ENCODE measurements at places on chromosomes 7 and 10.

DNA sequence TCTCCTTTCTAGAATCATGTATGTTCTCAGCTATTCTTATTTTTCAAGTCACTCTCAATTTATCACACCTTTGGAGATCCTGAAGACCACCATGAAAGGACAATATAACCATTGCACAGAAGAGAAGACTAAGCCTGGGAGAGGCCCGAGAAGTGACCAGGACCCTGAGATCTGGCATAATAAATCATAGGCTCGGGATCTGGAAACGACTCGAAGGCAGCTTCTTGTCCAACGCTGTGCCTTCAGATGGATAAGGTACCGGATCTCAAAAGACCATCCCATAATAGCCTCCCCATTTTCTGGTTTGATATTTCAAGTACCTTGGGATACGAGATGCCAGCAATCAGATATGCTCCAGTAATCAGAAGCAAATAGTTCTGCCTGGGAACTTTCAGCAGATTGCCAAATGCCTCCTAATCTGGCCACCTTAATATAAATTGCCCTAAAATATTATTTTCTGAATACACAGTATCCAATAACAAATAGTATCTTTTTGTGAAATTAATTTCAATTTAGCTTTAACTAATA lies 179.2 kb upstream of the ZMIZ1 start:
- no peak for DNase-seq

DNA sequence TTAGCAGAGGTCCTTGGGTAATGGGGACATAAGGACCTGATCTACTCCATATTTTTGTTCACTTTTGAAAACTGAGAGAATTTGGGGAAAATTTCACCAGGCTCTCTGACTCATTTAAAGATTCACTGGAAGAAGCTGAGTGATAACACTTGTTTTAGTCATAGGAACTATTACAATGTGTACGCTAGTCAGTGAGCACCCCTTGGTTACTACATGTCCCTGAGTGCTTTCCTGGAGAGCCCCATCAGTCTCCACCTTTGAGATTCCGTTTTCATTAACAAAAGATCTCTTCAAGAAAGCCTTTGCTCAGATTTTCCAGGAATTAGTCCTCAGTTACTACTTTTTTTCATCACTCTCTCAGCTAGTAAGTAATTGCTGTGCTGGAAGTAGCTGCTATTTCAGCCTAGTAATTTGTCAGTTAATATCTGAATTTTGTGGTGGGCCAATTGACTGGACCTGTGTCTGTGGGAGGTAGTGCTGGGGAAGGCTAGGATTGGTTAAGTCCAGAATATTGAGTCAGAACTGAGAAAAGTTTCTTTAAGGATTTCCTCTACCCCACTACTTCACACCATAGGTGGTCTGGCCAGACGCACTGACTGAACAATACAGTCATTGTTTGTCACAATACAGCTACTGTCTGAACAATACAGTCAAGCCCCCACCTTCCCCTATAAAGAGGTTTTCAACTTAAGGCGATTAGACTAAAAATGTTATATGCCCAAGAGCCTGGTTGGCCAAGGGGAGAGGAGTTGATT lies 235.0 kb downstream of the CCDC7 start:
- peak; percentile 95 for DNase-seq

GRCh38 chr7:68441645-68442044 lies 1156.6 kb upstream of the AUTS2 start:
- no peak for DNase-seq

DNA sequence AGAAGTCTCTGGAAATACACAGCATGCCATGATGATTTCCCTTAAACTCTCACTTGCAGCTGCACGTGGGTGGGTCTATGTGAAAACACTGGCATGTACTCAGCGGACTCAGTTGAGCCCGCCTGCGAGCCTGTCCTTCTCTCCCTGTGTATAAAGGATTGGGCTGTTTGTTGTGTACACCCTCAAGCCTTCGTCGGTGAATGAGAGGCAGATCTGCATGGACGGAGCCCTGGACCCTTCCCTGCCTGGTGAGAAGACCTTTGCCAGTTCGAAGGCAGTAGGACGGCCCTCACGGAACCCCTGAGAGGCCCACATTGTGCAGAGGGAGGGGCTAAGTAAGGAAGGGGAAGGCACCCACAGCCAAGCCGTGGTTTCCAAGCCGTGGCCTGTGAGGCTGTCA lies 121.2 kb downstream of the WDFY4 start:
- no peak for DNase-seq

DNA sequence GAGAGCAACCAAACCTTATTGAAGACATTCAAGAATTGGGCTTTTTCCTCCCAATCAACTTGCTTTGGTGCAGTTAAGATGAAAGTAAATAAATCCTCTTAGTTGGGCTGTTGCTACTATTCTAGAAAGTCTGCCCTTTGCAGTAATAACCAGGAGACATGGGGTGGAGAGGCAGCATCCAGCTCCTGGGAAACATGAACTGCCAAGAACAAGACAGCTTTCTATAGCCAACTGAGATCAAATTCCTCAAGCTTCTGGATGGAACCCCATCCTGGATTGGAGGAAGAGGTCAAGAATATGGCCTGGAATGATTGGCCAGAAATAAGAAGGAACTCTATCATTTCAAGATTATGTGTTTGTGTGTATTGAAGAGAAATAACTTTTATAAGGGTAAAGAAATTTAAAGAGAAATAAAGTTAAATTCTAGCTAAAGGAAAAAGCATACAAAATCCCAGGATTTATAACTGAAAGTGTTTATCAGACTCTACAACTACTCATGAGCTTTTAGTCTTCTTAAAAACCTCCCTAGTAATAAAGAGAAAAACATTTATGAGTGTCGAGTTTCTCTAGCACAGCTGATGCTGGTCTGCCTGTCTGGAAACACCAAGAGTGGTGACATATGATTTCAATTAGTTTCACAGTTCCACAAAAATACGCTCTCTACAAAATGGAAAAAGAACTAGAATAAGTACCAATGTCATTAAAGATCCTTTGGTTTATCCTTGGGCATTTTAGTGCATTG lies 70.1 kb upstream of the COL1A2 start:
- DNase-seq, result no peak

DNA sequence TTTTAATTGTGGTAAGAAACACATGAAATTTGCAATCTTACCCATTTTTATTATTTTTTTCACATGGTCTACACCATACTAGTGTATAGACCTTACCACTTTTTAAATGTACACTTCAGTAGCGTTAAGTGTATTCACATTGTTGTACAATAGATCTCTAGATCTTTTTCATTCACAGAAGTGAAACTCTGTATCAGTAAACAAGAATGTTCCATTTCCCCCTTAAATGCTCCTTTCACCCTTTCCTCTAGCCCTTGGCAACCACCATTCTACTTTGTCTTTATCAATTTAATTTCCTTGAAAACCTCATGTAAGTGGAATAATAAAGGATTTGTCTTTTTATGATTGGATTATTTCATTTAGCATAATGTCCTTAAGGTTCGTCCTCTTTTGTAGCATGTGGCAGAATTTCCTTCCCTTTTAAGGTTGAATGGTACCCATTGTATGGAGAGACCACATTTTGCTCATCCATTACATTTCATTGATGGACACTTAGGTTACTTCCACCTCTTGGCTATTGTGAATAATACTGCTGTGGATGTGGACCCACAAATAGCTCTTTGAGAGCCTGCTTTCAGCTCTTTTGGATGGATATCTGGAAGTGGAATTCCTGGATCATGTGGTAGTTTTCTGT lies 45.7 kb downstream of the SNX10 start:
- DNase-seq, result no peak

Data from HT1080 (cell line).